ENCODE measurements at places on chromosomes 7 and 10.
A peak's percentile ranks its signal among the peaks of the same experiment; 100 is the strongest.

- no peak for DNase-seq
Measured at GRCh38 chr7:116167177-116167576, 43.2 kb upstream of the TES start.

- no peak for DNase-seq
Measured at GRCh38 chr10:104906112-104906511, 265.0 kb downstream of the SORCS3 start.

GRCh38 chr10:28179006-28179742, 123.7 kb downstream of the MPP7 start:
- DNase-seq: no peak

GRCh38 chr7:45891462-45892402, 3.4 kb downstream of the IGFBP1 start:
- no peak for DNase-seq

DNA sequence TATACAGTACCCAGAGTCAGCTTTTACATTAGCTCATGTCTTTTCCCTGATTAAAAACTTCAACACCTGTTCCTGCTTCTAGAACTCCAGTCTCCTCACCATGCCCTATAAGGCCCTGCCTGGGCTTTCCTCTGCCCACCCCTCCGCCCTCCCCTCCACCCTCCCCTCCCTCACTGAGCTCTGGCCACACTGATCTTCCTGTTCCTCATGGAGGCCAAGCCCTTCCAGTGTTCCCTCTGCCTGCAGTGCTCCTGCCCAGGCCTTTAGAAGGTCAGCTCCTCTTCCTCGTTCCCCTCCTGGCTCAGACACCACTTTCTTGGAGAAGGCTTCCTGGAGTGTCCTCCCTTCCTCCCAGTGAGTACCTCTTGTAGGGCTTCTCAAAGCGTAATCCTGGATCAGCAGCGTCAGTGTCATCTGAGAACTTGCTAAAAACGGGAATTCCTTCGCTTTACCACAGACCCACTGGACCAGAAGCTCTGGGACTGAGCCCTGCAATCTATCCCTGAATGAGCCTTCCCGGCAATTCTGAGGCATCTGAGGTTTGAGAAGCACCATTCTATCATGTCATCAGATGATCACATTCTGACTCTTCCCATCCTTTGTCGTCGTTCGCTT, 3.7 kb downstream of the PDZD7 start:
- DNase-seq: no peak

- DNase-seq: no peak
Measured at GRCh38 chr10:78038791-78039547, 5.3 kb downstream of the RPS24 start.

GRCh38 chr7:13794581-13794980, 194.9 kb downstream of the ETV1 start:
- peak; percentile 3 for DNase-seq

DNA sequence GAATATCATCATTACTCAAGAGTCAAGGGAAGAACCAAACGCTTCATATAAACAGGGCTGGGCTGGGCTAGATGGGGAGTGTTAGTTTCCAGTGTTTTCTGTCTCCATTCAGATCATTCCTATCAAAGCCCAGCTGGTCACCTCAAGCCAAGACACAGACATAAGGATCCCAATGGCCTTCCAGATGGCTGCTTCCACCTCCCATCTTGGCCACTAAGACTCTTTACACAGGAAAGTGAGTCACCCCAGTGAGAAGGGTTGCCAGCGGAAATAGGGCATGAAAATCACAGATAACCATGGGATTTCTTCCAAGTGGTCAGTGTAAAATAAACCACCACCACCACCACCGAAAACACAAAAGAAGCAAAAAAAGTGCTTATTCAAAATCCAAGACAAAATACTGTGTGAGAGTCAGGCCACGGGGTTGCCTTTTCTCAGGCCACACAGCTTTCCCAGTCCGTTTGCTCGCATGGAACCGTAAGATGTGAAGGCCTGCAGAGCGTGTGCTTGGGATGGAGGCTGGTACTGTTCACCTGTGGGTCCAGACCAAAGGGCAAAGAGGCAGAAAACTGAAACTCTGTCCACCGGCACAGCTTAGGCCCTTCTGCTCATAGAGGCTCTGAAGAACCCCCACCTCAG, 5.6 kb downstream of the PRSS2 start:
- no peak for DNase-seq

- no peak for DNase-seq
Measured at GRCh38 chr10:87852089-87852488, 11.2 kb downstream of the KLLN start.

GRCh38 chr10:47115322-47115721, 184.7 kb upstream of the GDF10 start:
- DNase-seq: no peak

DNA sequence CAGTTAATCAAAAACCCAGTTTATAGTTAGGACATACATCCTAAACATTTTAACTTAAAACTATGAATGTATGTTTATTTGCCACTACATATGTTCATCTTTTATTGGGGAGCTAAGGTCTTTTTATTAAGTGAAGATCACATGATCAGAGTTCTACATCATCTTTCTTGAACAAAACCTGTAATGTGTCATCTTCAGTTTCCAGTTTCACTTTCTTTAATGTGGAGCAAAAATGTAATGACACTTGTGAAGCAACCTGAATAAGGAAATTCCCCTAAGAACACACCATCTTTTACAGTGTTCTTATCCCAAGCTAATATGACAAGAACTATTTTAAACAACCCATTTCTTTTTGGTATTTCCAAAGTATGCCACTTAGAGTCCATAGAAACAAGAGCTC, 166.7 kb upstream of the BET1 start:
- no peak for DNase-seq

DNA sequence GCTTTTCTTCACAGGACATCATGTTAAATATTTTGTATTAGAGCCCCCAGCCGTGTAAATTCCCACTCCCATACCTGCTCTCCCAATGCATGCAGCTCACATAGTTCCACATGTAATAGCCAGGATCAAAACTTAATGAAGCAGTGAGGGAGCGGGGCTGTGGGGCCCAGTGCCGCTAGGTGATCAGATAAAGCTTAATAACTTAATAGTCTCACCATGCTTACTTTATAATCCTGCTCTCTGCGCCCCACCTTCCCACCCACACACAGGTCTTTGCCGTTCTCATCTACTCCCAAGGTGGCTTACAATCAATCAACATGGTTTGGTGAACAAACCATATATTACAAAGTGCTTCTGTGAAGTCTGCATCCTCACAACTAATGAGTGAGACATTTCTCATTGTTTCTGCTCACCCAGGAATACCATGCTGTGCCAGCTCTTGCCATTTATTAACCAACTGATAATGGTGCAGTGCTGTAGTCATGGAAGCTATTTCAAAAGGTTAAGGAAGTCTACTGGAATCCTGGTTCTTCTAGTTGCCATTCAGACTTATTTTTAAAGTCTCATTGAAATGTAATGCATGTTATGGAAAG, 156.4 kb downstream of the CTTNBP2 start:
- DNase-seq: no peak

DNA sequence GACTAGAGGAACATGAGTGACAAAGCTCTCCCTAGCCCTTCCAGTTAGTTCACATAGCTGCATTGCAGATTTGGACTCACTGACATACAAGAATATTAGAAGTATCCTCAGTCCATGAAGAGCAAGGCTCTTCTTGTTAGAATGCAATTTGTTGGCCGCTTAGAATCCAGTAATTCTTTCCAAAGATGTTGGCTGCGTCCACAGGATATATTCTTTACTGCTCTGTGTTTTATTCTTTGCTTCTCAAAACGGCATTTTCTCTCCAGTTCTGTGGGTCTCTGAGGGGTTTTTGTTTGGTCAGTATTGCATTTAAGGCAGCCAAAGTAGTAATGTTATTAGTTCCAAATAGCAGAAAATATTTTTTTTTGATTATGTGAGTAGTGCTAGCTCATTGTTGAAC, 588.6 kb downstream of the DNAJB9 start:
- no peak for DNase-seq

DNA sequence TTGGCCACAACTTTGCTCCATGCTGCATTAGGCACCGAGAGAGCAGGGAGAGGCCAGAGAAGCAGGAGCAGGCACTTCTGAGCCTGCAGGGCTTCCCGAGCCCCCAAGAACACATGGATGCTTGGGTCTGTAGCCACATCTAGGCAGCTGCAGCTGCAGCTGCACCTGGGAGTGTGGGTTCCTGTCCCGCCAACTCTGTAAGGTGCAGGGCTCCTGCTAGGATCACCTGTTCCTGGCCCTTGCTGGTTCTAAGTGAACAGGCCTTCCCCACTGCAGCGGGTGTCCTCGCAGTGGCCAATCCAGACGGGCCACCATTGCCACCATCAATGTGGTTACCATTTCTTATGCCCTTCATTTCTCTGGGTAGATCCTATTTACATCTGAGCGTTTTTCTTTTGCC, 330.3 kb downstream of the AUTS2 start:
- no peak for DNase-seq

DNA sequence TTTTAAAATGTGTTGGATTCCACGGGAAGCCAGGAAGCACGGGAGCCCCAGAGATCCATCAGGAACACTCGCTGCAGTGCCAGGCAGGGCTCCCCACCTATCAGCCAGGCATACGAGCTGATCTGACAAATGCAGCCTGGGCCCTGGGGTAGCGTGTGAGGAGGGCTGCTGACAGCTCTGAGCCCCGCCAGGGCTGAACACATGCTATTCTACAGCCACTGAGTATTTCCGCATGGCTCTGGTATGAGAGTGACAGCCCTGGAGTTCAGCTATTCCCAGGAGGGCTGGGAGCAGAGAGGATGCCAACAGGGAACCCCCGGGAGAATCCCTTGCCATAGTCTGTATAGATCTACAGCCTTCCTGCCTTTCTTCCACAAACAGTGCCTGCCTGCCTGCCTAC, 237.3 kb upstream of the ZMIZ1 start:
- DNase-seq: no peak

DNA sequence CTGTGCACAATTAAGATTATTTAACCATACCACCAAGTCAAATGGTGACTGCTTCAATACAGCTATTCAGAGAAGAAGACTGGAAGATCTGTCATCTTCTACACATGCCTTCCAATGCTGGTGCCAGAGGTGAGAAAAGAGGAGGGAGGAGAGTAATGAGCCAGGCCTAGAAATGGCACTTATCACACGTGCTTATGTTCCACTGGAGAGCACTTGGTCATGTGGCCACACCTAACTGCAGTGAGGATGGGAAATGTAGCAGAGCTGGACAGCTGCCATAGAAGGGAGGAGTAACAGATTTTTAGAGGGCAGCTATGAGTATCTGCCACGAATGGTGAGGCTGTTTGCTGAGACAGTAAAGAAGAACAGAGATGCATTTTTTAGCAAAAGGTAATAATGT, 77.1 kb downstream of the MPLKIP start:
- no peak for DNase-seq

DNA sequence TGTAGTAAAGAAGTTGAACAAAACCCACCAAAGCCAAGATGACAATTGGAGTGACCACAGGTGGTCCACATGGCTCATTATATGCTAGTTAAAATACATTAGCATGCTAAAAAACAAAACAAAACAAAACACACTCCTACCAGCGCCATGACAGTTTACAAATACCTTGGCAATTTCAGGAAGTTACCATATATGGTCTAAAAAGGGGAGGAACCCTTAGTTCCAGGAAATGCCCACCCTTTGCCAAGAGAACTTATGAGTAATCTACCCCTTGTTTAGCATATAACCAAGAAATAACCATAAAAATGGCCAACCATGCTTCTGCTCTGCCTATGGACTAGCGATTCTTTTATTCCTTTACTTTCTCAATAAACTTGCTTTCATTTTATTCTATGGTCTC, 979.1 kb upstream of the POT1 start:
- DNase-seq: no peak

- no peak for DNase-seq
Measured at GRCh38 chr10:77436257-77436975, 201.2 kb downstream of the KCNMA1 start.

GRCh38 chr7:88789480-88790064, 6.0 kb downstream of the TEX47 start:
- no peak for DNase-seq

- DNase-seq: no peak
Measured at GRCh38 chr7:25408012-25408687, 179.9 kb upstream of the NPVF start.

DNA sequence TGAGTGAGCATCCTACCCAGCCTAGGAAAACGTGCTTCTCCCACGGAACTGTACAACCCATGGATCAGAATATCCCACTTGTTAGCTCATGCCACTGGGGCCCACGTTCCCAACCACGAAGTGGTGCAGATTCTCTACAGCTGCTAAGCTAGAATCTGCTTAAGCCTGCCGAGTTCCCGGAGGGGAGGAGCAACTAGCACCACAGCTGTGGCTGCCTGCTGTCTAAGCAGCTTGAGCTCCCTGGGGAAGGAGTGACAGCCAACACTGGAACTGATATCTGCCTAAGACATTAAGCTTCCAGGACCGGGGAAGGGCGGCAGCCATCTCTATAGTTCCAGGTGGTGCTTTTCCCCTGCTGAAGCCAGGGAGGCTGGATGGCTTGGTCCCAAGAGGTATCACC, 334.7 kb upstream of the CHRM2 start:
- no peak for DNase-seq

DNA sequence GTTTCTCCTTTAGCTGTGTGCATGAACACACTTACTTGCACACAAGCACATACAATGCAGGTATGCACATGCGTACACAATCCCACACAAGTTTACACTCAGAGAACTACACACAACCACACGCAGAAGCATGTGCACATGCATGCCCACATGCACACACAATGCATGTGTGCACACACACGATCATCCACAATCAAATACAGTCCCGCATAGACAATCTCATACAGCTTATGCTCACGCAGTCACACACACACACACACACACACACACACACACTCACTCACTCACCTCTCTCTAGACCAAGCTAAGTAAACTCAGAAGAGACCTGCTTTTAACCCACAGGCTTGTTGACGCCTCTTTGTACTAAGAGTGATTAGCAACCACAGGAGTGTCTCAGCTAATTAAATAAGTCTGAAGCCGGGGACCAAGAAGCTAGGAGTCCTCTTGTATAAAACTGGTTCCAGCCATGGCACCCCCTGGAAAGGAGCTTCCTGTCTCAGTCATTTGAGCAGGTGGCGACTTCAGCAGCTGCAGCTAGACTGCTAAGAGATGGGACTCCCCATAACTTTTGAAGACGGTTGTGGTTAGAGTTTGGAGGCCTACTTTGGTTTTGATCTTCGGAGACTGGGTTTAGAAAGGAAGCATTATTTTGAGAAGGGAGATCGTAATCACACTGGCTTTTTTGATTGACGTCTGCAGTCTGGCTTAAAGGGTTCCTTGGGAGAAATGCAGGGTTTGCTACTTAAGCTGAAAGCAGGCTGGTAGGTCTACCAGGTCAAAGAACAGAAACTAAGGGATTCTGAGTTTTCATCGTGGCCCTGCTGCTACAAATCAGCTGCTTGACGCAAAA, 82.3 kb upstream of the ADRB1 start:
- DNase-seq: no peak

- no peak for DNase-seq
Measured at GRCh38 chr10:28892818-28893547, 215.7 kb downstream of the BAMBI start.

All from fibroblast of skin of left biceps (primary cell).